ENCODE measurements at places on chromosomes 5 and 9.

- no peak for DNase-seq
These were observed 701.3 kb upstream of the ACO1 start for GRCh38 chr9:31683116-31683515.

GRCh38 chr5:143002459-143003327, 232.5 kb downstream of the ARHGAP26 start:
- DNase-seq, result no peak

- peak; percentile 19 for DNase-seq
These were observed 80.5 kb upstream of the EPB41L4B start for GRCh38 chr9:109401169-109401989.

GRCh38 chr5:68342693-68343092, 127.1 kb downstream of the PIK3R1 start:
- no peak for DNase-seq

DNA sequence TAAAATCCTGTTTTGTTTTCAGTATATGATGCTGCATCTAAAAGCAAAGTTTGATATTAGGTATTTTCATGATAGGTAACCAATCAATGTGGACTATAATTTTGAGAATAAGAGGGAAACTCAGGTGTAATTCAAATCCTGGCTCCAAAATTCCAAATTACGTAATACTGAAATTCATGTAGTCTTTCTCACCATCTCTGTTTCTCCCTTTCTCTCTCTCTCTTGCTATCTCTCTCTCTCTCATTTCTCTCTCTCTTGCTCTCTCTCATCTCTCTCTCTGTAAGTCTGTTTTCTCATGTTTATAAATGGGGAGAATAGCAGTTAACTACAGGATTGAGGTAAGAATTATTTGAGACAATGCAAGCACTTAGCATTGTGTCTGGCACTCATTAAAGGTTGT, 401.1 kb upstream of the TLE4 start:
- DNase-seq, result no peak

- peak; percentile 54 for DNase-seq
These were observed 23.1 kb upstream of the SLC9A3 start for GRCh38 chr5:547086-547924.

- DNase-seq, result no peak
These were observed 187.0 kb upstream of the KCNN2 start for GRCh38 chr5:114174837-114175236.

DNA sequence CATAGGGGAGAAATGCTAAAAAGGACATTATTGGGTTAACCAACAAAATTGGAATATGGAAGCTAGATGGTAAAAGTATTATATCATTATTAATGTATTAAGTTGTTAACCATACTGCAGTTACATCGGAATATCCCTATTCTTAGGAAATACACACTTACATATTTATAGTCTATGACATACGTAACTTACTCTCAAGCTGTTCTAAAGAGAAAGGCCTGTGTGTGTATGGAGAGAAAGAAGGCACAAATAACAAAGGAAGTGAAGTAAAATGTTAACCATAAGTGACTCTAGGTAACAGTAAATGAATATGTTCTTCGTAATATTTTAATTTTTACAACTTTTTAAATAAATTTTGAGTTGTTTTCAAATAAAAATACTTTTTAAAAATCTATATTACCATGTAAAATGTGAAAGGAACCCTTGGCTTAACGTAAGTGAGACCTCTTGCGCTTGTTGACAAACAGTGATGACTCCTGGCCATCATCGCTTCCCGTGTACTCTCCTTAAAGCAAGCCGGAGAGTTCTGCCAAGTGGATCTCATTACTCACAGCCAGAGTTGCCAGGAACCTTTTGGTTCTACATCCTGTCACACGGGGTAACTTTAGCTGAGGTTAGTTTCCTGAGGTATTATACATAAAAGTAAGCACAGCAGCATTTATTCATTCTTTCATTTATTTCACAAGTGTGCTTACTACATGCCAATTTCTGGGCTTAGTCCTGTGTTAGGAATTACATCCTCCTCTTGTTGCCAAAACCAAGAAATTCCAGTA, 165.4 kb downstream of the EPB41L4A start:
- DNase-seq, result no peak

DNA sequence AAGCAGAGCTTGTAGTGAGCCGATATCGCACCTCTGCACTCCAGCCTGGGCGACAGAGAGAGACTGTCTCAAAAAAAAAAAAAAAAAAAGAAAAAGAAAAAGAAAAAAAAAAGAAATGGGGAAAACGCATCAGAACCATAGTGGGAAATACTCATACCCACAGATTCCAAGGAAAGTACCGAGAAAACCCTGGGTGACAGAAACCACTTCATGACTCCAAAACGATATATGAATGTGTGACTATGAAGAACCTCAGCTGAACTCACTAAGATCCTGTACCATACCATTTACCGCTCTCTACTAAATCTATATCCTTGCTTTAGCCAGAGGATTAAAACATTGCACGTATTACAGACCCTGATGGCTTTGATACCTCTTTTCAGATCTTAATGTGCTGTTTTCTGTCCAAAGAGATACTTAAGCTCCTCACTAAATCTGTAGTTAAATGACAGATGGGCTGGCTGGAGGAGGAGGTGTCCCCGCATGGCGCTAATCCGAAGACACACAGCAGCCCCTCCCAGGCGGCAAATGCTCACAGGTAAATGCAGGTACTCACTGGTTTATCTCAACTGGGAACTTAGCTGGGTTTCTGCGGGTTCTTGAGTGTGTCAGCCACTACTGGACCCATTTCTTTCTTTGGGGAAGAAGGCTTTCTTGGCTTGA, 2.8 kb downstream of the LPCAT1 start:
- DNase-seq, result no peak

- no peak for DNase-seq
These were observed 50.0 kb downstream of the DMXL1 start for GRCh38 chr5:119120893-119121292.

DNA sequence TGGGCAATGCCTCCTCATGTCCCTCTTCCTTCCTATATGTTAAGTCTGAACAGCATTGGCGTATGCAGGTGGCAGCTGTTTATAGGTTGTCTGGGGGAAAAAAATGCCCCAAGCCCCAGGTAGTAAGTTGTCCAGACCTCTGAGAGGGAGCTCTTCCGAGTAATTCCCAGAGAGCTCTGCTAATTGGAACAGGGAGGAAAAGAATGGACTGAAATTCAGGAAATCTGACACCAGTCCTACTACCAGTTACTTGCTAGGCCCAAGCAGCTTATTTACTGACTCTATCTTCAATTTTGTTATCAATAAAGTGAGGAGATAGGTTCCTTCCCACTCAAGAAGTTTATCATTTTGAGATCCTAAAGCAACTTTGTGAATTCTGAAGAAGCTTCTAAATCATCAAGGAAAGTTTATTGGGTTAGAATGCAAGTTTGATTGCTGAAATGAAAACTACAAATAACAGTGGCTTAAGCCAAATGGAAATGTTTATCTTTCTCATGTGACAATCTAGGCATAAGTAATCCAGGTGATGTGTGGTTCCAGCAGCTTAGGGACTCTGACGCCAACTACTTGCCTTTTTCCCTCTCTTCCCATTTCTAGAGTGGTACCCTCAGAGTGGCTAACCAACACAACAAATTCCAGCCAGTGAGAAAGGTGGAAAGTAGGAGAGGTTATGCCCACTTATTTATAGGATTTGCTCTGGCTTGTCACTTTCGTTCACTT, 5.6 kb downstream of the STK32A start:
- no peak for DNase-seq

- DNase-seq, result no peak
These were observed 130.8 kb downstream of the C9orf152 start for GRCh38 chr9:110076894-110077725.

GRCh38 chr9:128145951-128146351, 3.3 kb upstream of the LCN2 start:
- peak; percentile 59 for DNase-seq

DNA sequence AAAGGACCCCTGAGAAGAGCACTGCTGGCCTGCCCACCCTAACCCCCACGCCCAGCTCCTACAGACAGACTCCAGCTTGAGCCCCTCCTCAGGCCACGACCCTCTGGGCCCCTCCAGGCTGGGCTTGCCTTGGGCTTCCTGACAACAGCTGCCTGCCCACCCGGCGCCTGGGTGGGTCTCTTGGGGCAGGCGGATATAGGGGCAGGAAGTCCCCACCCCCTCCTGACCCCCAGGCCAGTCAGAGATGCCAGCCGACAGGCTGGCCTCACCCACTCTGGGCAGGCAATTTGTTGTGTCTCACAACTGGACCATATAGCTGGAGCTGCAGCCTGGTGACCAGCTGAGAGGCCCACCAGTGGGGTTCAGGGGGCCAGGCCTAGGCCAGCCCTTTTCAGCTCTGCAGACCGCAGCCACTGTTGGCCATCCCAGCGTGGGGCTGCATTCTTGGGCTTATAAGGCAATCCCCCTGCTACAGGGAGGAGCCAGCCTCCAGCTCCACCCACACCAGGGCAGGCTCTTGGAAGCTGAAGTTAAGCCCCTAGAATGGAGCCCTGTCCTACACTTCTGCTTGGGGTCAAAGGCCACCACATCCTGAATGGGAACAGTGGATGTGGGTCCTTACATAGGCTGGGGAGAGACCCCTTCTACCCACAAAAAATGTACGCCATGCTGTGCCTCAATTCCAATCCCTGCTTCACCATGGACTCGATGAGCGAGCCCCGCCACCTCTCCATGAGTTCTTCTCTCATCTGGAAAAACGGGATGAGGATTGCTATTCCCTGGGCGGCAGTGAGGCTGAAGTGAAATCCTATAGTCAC, 2.0 kb downstream of the PDLIM7 start:
- DNase-seq, result no peak

DNA sequence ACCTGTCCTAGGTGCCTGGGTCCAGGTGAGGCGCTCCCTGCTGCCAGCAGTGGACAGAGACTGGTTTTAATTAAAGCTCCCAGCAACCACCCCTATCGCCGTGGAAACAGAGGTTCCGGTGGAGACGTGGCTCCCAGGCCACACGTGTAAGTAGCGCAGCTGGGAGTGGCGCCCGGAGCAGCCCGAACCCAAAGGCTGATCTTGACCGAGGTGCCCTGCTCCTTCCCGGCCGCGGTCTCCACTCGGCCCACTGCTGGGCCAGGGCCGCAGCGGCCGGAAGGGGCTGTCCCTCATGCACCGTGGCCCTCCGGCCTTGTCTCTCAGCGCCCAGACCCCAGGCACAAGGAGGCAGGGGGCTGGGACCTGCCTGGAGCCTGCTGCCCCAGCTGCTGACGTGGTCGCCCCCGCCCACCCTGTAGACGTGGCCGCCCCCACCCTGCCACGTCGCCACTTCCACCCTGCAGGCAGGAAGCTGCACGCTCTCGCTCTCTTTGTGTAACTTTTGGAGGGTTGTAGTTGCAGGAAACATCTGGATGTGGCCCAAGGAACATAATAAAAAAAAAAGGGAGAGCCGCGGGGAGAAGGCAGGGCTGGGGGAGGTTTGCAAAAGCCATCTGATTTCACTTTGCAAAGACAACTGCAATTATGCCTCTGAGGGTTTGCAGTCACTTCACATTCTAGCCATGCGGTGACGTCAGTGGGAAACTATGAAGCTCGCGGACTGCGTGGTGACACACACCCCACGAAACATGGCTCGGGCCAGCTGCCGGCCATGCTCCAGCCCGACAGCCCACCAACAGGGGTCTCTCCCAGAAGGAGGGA, 129.9 kb downstream of the RXRA start:
- DNase-seq, result no peak

DNA sequence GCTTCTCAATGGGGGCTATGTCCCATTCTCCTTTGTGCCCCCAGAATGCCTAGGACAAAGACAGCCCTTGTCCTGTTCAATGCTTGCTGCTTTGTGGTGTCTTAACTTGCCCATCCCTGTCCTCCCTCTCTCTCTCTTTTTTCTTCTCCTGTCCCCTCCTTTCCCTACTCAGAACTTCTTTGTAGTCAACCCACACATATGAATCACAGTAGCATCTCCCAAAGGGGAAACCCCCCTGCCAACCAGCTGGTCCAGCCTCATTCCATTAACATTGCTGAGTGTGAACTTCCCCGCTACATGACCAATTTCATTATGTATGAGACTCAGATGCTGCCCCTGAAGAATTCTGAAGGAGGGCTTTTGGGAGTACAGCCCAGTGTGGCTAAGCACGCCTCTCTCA, 408.3 kb downstream of the ENC1 start:
- no peak for DNase-seq

DNA sequence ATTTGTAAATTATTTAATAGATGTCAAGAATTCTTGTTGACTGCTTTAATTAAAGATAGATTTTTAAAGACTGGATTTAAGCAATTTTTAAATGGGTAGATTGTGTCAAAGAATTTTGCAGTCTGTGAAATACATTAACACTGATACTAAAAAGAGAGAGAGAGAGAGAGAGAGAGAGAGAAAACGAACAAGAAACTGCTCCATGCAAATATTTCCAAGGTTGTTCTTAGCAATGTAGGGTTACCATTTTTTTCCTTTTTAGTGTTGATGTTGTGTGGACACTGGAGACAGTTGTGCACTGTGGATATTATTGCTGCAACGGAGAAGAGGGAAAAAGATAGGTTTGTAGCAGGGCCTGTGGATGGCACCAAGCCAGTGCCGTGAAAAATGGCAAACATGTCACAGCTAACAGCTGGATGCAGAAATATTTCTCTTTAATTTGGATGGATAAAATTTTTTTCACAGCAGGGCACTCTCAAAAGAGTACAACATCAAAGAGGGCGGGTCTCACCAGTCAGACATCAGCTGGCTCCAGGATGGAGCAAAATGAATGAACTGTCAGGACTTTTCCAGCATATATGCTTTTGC, 58.2 kb downstream of the PRDM6 start:
- DNase-seq, result no peak

- no peak for DNase-seq
These were observed 39.2 kb upstream of the GCNT4 start for GRCh38 chr5:75091597-75091996.

GRCh38 chr9:121725008-121725775, 73.8 kb downstream of the DAB2IP start:
- peak; percentile 74 for DNase-seq

- DNase-seq, result no peak
These were observed 5.3 kb upstream of the TBC1D9B start for GRCh38 chr5:179912951-179913350.

DNA sequence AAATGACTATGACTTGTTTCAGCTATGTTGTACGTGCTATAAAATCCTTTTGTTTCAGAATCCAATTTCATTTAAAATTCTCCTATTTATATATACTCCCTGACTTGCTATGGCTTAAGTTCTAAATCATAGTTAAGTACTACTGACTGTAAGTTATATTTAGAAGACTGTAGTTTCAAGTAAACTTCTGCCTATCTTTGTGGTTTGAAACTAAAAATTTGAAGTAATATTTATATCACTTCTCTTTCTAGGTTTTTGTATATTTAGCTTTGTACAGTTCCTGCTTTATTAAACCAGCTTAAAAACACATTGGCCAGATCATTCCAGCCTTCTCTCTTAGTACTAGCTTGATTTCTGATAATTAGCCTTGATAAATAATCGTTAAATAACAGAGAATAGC, 196.3 kb downstream of the MLLT3 start:
- DNase-seq, result no peak

DNA sequence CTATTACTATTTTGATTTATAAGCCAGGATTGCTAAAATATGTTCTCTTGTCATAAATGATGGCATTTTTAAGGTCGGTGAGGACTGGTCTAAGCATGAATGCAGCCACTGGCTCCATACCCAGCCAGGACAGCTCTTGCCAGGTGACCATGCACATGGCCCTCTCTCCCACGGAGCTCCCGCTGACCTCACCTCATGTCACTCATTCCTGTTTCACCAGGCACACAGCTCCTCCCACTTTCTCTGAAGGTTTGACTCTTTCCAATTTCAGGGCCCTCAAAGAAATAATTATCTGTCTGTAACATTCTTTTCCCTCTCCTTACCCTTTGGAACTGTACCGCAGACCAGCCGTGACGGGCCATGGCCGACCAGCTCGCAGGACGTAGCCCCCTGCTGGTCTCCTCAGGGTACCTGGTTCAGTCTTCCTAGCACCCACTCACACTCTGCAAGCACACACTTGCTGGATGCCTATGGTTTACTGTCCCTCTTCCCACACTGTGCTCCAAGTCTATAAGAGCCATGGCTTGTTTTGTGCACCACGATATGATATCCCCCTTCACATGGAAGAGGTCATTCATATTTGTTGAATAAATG, 72.5 kb downstream of the LIFR start:
- DNase-seq, result no peak

All from posterior cingulate gyrus (tissue), 11 donors.